Activated CD4-positive, alpha-beta T cell treated with anti-CD3 and anti-CD28 coated beads, Interleukin-2, amount 50 U/mL, for 48 hours (primary cell): ENCODE measurements at places on chromosomes 2 and 18.

GRCh38 chr2:19689646-19690168, 212.1 kb downstream of the TTC32 start:
- no peak for DNase-seq

- DNase-seq: no peak
These were observed 33.2 kb upstream of the FHOD3 start for GRCh38 chr18:36264283-36264682.

DNA sequence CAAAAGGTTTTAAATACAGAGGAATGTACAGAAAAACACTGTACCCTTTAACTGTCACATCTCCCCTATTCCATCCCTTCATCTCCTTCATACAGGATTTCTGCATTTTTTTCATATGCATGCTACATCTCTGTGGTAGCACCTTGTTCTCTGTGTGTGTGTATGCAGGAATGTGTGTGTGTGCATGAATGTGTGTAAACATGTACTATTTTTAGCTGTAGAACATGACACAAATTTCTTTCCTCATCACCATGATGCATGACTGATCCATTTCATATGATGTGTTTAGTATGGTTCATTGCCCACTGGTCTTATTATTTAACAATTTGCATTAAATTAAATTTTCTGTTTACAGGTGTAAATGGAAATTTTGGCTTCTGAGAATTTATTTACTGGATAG, 21.5 kb upstream of the ZEB2 start:
- DNase-seq: no peak

DNA sequence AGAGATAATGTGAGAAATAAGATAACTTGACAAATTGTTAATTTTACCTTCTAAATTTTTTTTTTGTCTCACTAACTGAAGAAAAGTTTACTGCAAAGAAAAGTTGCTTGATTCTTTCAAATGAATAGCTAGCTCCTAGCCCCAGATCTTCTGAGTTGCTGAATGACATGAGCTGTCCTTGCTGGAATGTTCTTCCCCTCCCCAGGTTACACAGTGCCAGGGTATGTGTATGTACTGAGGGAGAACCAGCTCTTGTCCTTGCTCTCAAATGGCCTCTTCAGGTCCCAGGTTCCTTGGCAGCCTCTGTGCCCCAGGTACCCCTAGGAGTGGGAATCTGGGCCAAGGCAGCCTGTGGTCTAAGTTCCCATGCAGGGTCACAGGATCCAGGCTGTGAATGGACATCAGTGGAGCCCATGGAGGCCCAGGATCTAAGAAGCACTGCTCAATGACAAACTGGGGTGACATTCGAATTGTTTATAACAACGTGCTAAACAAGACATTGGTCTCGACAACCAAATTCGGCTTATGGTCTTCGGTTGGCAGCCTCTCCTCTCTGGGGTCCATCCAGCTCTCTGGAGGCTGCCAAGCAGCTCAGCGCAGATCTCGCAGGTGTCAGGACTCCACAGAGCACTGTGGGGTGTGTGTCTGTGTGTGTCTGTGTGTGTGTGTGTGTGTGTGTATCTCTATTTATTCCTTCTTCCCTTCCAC, 17.1 kb upstream of the INO80C start:
- DNase-seq: no peak

GRCh38 chr2:167987026-167987425, 260.4 kb downstream of the STK39 start:
- no peak for DNase-seq

DNA sequence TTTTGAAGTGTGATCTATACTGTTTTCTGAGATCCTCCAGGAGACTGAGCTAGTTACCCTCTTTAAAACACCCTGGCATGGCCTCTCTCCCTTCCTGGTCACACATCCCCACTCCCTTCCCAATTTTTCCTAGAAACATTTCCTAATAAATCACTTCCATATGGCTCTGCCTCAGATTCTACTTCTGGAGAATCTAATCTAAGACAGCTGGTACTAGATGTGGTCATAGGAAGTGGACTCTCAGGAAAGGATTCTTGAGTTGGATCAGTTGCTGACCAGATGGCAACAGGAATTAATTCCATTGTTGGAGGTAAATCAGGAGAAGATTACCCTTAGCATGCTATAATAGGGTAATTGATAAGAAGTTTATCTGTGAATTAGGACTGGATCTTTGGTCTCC, 310.5 kb downstream of the SATB2 start:
- no peak for DNase-seq
